ENCODE measurements at places on chromosomes 3 and 15.

DNA sequence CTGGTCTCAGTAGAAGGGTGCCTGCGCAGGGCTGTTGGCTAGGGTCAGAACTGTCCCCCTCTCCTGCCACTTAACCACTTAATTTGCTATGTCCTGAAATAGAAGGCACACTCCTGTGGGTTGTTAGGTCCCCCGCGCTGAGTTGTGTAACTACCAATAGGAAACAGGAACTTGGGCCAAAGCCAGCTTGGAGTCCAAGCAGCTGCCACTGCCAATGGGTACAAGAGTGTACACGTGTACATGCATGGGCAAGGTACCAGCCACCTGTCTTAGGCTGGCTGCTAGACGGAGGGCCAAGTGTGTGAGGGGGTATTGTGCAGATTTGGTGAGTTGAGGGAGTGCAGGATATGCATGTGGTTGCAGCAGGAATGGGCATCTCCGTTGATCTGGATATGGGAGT is 29.7 kb upstream of the POLG start:
- no peak for DNase-seq

DNA sequence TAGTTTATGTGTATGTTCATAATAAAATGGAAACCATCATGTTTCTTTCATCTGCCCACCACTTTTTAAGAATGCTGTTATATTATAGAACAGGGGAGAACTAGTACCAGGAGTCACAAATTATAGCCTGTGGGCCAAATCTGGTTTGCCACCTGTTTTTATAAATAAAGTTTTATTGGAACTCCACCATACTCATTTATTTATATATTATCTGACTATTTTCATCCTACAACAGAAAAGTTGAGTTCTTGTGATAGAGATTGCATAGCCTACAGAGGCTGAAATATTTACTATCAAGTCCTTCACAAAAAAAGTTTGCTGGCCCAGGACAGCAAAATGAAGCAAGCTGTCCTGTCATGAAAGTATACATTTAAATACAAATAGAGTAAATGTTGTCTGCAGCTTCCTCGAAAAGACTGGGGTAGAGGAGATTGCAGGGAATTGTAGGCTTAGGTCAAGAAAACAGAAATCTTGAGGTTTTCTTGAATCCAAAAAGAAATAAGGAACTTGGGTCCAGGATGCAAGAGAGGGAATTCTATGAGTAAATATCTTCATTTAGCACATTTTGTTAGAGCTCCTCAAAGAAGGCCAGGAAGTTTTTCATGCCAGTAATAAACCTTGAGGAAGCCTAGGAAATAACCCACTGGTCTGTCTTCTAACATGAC is 41.1 kb downstream of the FILIP1L start:
- no peak for DNase-seq

- DNase-seq, result no peak
Observed at GRCh38 chr15:29272219-29272618, 2.6 kb upstream of the NSMCE3 start.

- no peak for DNase-seq
Observed at GRCh38 chr15:63447017-63447676, 57.2 kb upstream of the USP3 start.

DNA sequence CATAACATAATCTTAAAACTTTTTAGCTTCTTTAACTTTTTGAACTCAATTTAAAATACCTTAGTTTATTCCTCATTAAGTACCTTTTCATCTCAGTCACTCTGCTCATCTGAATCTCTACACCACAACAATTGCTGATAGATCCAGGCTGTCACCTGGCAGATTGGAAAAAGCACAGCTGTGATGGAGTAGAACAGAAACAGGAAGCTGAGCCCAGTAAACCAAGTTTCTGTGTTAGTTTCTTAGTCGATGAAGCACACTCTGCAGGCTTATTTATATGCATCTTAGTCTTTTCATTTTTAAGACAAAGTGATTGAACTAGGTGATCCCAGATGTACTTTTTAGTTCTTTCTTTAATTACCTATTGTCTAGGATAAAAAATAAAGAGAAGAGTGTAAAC is 1398.0 kb upstream of the ALCAM start:
- DNase-seq, result no peak

- no peak for DNase-seq
Observed at GRCh38 chr15:77538793-77539497, 93.8 kb downstream of the LINGO1 start.

All from activated T-helper 1 cell treated with Interleukin-2 at 50 U/mL for 16 hours (primary cell).